Body of pancreas (tissue), 4 donors: ENCODE measurements at places on chromosomes 7 and 10. TPM values are rescaled to one million over a fixed set of nuclear protein-coding genes. Genes with fewer than 3 reads are reported as not detected.

DNA sequence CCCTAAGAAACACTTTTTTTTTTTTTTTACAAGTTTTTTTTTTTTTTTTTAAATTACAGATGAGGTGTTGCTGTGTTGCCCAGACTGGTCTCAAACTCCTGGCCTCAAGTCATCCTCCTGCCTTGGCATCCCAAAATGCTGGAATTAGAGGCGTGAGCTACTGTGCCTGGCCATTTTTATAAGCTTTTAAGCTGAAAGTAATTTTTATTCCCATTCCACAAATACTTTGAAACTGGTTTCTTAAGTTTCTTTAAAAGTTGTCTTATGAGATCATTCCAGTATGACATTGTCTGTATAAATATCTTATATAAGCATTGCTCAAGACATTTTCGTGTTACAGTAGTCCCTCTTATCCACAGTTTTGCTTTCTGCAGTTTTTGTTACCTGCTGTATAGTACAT lies 61.4 kb upstream of the CYP26C1 start:
- no peak overlapping the region for H3K4me3 ChIP-seq
- no peaks in the 10 kb centered on the region for H3K4me1 ChIP-seq
- H3K27me3 ChIP-seq, result no peaks in the 10 kb centered on the region
- no peaks in the 10 kb centered on the region for H3K36me3 ChIP-seq
- no peak overlapping the region for H3K27ac ChIP-seq

DNA sequence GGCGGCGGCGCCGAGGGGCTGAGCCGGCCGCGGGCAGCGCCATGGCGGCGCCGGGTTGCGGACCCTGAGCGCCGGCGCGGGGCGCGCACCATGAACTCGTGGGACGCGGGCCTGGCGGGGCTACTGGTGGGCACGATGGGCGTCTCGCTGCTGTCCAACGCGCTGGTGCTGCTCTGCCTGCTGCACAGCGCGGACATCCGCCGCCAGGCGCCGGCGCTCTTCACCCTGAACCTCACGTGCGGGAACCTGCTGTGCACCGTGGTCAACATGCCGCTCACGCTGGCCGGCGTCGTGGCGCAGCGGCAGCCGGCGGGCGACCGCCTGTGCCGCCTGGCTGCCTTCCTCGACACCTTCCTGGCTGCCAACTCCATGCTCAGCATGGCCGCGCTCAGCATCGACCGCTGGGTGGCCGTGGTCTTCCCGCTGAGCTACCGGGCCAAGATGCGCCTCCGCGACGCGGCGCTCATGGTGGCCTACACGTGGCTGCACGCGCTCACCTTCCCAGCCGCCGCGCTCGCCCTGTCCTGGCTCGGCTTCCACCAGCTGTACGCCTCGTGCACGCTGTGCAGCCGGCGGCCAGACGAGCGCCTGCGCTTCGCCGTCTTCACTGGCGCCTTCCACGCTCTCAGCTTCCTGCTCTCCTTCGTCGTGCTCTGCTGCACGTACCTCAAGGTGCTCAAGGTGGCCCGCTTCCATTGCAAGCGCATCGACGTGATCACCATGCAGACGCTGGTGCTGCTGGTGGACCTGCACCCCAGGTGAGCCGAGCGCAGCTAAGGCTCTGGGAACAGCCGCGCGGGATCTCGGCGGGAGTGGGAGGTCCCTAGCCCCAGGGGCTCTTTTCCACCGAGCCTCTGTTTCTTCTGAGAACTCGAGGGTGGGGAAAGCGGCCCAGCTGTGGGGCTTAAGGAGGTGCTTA lies at the start of gene GPR26:
Gene GPR26, plus strand, starts transcription at position 38 of the 919 bp plus-strand sequence. Its CDS starts 53 bp downstream, at position 91.
- H3K27me3 ChIP-seq, result no peaks in the 10 kb centered on the region
- H3K4me1 ChIP-seq, result no peaks in the 10 kb centered on the region
- no peak within 1 kb of the TSS for H3K27ac ChIP-seq
- DNase-seq, result no peak

GRCh38 chr7:41809940-41810576 lies 107.2 kb upstream of the INHBA start:
- no peak for DNase-seq
- H3K36me3 ChIP-seq, result no peaks in the 10 kb centered on the region
- no peak overlapping the region for H3K27ac ChIP-seq

DNA sequence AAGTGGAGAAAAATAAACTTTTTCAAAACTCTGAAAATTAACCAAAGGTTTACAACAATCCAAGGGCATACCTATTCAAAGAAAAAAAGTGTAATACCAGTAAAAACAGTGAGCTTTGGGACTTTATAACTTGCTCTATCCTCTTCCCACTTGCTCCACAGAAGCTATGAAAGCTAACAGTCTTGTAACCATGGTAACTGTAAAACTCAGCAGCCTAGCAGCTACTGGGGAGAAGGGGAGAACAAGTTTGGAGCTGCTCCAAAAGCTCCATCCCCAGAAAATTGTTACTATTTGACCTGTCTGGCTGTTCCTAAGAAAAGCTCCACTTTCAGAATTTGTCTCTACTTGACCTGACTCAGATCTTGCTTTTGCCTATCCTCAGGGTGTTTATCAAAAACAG lies 191.5 kb downstream of the OTUD1 start:
- H3K27me3 ChIP-seq, result no peaks in the 10 kb centered on the region
- no peak overlapping the region for H3K4me3 ChIP-seq
- no peak for DNase-seq
- no peaks in the 10 kb centered on the region for H3K36me3 ChIP-seq

- H3K4me3 ChIP-seq, result no peak overlapping the region
- H3K36me3 ChIP-seq, result no peaks in the 10 kb centered on the region
- H3K27ac ChIP-seq, result no peak overlapping the region
- peak; percentile 46 for DNase-seq
- peaks cover 67% of the 10 kb centered on the region for H3K4me1 ChIP-seq
Observed at GRCh38 chr10:101778781-101779543, 3.0 kb upstream of the FGF8 start.

DNA sequence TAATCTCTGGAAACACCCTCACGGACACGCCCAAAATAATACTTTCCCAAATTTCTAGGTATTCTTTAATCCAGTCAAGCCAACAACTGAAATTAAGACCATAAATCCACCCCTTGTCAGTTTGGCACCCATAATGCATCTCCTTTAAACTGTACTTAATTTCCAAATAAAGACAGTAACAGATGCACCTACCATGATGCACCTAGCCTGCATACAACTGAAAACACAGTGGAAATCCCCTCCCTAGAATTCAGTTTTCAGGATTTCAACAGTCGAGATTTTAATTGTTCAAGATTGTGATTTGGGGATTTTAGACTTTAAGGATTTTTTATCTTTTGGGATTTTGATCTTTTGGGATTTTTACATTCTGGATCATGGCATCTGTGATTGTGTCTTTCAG lies 17.1 kb downstream of the STK17A start:
- DNase-seq, result no peak
- no peak overlapping the region for H3K27ac ChIP-seq
- no peaks in the 10 kb centered on the region for H3K4me1 ChIP-seq
- H3K4me3 ChIP-seq, result no peak overlapping the region

DNA sequence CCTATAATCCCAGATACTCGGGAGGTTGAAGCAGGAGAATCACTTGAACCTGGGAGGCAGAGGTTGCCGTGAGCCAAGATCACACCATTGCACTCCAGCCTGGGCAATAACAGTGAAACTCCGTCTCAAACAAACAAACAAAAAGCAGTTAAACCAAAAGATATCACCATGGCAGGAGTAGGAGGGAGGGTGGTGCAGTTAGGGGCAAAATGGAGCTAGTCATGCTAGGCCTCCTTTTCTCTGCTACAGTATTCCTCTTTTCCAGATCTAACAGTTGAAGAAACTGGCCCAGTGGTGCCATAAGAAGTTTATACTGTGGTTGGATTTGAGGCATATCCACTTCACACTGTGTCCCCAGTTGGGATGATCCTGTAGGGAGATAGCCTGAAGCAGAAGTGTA lies 261.6 kb downstream of the SKIDA1 start:
- H3K4me3 ChIP-seq, result no peak overlapping the region
- no peaks in the 10 kb centered on the region for H3K36me3 ChIP-seq
- no peaks in the 10 kb centered on the region for H3K4me1 ChIP-seq
- no peak for DNase-seq

GRCh38 chr10:103497161-103497915 lies 3.8 kb downstream of the NEURL1 start:
- peaks cover 16% of the 10 kb centered on the region for H3K4me1 ChIP-seq
- H3K36me3 ChIP-seq, result no peaks in the 10 kb centered on the region
- peak overlapping the region; percentile 28 for H3K27ac ChIP-seq
- H3K27me3 ChIP-seq, result no peaks in the 10 kb centered on the region
- no peak for DNase-seq

DNA sequence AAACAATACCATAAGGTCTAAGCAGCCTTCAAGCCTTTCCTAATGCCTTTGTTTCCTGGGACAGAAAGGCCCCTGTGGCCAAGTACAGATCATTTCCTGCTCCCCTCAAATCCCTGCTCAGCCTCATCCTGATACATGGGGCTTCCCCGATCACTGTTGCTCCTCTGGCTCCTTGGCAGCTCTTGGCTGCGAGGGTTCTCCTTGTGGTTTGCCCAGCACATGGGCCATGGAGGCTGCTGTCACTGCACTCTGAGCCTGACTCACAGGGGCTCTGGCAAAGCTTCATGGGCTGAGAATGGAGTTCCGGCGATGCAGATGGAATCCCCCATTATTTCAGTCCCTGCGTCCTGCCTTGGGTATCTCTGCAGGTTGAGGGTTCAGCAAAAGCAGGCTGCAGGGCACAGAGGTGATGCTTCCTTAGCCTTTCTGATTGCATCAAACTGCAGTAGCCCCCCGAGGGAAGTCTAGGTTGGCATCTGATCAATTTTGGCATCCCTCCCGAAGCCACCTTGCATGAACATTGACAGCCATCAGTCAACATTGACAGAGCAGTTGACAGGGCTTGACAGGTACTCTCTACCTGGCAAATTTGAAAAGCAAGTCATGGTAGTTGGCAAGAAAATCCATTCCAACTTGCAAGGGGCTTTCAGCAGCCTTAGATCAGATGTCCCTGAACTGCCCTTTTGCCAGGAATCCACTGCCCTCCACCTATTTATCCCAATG lies 168.6 kb downstream of the GFRA1 start:
- no peaks in the 10 kb centered on the region for H3K36me3 ChIP-seq
- H3K4me3 ChIP-seq, result no peak overlapping the region
- no peak for DNase-seq
- peaks cover 12% of the 10 kb centered on the region for H3K4me1 ChIP-seq
- no peaks in the 10 kb centered on the region for H3K27me3 ChIP-seq

- peaks cover 31% of the 10 kb centered on the region for H3K4me1 ChIP-seq
- peak overlapping the region; percentile 51 for H3K4me3 ChIP-seq
- no peaks in the 10 kb centered on the region for H3K27me3 ChIP-seq
- H3K36me3 ChIP-seq, result no peaks in the 10 kb centered on the region
- peak; percentile 72 for DNase-seq
Observed at GRCh38 chr10:79444199-79445119, 965 bp downstream of the ZCCHC24 start.

DNA sequence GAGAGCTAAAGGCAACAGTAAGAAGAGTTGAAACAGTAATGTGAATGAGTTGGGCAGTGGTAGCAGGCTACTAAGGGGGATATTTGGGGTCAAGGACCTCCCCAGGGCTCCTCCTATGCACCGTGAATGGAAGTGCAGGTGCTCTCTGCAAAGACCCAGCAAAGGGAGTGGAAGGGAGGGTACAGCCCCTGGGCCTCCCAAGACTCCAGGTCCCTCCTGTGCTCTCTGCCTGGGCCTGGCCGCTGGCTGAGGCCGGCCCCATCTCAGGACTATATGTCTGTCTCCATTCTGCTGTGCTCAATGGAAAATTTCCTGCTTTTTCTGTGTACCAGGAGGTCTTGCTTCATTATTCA lies 372.1 kb upstream of the MKI67 start:
- H3K27me3 ChIP-seq, result no peaks in the 10 kb centered on the region
- no peak overlapping the region for H3K4me3 ChIP-seq
- H3K36me3 ChIP-seq, result no peaks in the 10 kb centered on the region
- no peak for DNase-seq
- H3K27ac ChIP-seq, result no peak overlapping the region

GRCh38 chr10:50396491-50397311 lies 145.4 kb upstream of the ASAH2 start:
- H3K27me3 ChIP-seq, result no peaks in the 10 kb centered on the region
- H3K36me3 ChIP-seq, result no peaks in the 10 kb centered on the region
- H3K4me3 ChIP-seq, result no peak overlapping the region
- H3K27ac ChIP-seq, result no peak overlapping the region

- H3K27me3 ChIP-seq, result no peaks in the 10 kb centered on the region
- no peak for DNase-seq
- H3K36me3 ChIP-seq, result no peaks in the 10 kb centered on the region
- H3K4me3 ChIP-seq, result no peak overlapping the region
- no peak overlapping the region for H3K27ac ChIP-seq
Observed at GRCh38 chr10:88228130-88228529, 355.0 kb downstream of the RNLS start.

GRCh38 chr7:133255486-133255885 lies 2.6 kb downstream of the EXOC4 start:
- no peak for DNase-seq
- H3K27ac ChIP-seq, result no peak overlapping the region
- H3K36me3 ChIP-seq, result no peaks in the 10 kb centered on the region

DNA sequence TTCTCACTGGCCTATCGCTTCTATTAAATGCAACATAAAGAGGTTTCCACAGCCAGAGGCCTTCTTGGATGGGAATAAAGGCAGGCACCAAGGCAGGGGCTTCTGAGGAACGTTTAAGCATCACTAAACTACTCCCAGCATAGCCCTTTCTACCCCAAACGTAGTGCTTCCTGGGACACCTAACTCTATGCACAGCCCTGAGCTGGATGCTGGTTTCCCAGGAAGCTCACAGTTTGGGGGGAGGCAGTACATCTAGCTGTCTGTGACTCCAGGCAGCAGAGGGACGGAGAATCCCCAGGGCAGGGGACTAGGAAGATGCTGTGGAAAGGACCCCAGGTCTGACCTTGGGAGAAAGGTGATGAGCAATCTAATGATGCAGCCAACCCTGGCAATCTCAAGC lies 192.8 kb upstream of the ZMIZ1 start:
- H3K27ac ChIP-seq, result no peak overlapping the region
- no peaks in the 10 kb centered on the region for H3K36me3 ChIP-seq
- H3K4me3 ChIP-seq, result no peak overlapping the region
- H3K4me1 ChIP-seq, result no peaks in the 10 kb centered on the region

- H3K27me3 ChIP-seq, result no peaks in the 10 kb centered on the region
- no peak overlapping the region for H3K27ac ChIP-seq
- no peak for DNase-seq
- no peaks in the 10 kb centered on the region for H3K36me3 ChIP-seq
- H3K4me3 ChIP-seq, result no peak overlapping the region
Observed at GRCh38 chr10:32326680-32327363, 20.1 kb downstream of the EPC1 start.

GRCh38 chr10:110488940-110489339 lies 8.8 kb upstream of the DUSP5 start:
- no peak overlapping the region for H3K27ac ChIP-seq
- DNase-seq, result no peak
- no peaks in the 10 kb centered on the region for H3K27me3 ChIP-seq
- no peak overlapping the region for H3K4me3 ChIP-seq

Gene FAM241B
- total RNA-seq, result 1.8 TPM

Gene ITGA8
- 0.66 TPM for total RNA-seq

Gene EXOC4
- total RNA-seq, result 146 TPM

Gene BUB3
- 39.4 TPM for total RNA-seq

Gene ZNF467
- total RNA-seq, result 9.9 TPM

Gene AZGP1
- total RNA-seq, result 133 TPM

Gene GIMAP4
- 8.2 TPM for total RNA-seq

Gene SH3PXD2A
- total RNA-seq, result 9.9 TPM

Gene GPR15LG
- total RNA-seq, result not detected

Gene GARIN1A
- 0.52 TPM for total RNA-seq
